ENCODE measurements at places on chromosomes 11 and 22.
A peak's percentile ranks its signal among the peaks of the same experiment; 100 is the strongest.

DNA sequence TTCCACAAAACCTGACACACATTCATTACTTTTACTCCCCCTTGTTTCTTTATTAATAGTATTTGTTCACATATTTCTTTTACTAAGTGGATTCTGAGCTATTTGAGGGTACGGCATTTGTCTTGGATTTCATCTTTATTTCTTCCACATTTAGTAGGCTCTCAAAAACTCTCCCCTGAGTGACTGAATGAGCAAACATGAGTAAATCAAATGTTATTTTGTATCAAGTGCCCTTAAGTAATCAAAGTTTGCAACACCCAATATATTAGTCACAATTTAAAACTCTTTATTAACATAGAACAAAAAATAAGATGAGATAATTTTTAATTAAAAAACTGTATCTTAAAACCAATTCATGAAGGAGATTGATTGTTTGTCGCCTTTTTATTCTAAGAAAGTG, 1101.9 kb upstream of the TENM4 start:
- DNase-seq: no peak

GRCh38 chr11:78344676-78345075, 72.9 kb downstream of the GAB2 start:
- no peak for DNase-seq

- DNase-seq: no peak
These were observed 5.6 kb downstream of the PVALB start for GRCh38 chr22:36811094-36811800.

GRCh38 chr11:27148506-27148905, 107.9 kb downstream of the BBOX1 start:
- no peak for DNase-seq

DNA sequence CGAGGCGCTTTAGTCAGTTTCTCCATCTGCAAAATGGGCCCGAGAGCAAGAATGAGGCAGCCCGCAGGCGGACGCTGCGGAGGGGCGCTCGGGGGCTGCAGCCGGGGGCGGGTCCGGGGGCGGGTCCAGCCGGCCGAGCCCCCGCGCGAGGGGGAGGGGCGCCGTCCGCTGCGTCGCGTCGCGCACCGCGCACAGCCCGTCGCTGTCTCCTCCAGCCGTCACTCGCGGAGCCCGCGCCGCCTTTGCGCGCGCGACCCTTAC, 282 bp downstream of the PC start:
- no peak for DNase-seq

DNA sequence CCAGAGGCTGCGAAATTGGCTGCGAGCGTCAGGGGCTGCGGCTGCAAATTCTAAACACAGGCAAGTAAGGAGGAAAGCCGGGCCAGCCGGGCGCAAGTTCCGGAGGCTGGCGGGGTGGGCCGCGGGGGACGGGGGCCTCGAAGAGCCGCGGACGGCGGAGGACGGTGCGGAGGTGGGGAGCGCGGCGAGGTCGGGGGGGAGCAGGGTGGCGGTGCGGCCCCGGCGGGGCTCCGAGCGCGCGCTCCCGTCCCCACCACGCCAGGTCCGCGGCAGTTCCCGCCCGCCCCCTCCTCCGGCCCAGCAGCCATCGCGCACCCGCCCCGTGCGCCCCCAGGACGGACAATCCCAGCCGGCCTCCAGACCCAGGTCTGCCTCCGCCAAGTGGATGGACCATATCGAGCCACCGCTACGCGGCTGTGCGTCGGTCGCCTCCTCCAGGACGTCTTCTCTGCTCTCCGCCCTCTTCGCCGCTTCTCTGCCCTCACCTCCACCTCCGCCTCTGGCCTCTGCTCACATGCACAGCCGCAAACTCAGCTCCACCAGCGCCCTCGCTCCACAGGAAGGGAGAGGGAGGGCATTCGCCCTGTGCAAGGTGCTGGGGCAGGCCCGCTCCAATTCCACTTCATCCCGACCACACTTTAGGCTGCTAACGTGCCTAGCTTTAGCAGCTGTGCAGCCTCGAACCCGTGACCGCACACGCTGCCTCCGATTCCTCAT, 7.2 kb downstream of the ELFN2 start:
- peak; percentile 55 for DNase-seq

- peak; percentile 88 for DNase-seq
These were observed 22.2 kb upstream of the UBASH3B start for GRCh38 chr11:122633219-122633829.

DNA sequence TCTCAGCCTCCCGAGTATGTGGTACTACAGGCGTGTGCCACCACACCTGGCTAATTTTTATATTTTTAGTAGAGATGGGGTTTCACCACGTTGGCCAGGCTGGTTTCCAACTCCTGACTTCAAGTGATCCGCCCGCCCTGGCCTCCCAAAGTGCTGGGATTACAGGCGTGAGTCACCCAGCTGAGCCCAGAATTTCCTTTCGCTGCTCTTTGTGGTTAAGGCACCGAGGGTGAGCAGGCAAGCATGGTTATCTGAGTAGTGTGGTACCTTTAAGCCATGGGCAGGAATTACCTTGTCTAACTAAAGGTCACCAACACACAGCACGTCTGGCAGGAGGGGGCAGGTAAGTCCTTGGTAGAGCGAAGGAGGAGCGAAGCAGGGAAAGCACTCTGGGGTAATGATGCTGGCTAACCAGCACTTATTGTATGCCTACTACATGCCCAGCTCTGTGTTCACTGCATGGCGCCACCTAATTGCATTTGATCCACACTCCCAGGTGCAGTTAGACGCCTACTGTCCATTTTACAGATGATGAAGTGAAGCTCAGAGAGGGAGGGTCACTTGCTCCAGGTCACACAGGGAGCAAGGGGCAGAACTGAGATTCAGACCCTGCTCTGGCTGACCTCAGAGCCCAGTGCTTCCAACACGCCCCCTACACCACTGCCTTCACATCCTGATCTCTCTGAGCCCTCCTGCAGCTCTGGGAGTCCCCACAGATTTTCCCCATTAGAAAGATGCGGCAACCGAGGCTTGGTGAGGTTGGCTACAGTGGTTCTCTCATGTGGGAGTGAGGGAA, 45.7 kb downstream of the TRIOBP start:
- DNase-seq: peak; percentile 94

DNA sequence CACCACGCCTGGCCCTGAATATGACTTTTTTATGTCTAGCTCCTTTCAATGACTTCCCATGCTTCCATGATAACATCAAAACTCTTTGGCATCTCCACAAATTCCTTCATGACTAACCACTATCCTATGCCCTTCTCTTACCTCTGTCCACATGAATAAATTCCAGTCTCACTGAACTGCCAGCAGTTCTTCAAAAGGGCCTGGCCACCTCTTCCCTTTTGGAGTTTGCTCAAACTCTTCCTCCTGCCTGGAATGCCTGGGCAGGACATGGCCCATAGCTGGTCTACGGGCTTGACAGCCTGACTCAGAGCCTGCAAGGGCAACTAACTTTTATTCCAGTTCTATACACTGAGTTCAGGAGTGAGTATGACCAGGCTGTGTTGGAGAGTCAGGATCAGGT, 41.8 kb upstream of the ZBTB16 start:
- peak; percentile 24 for DNase-seq

DNA sequence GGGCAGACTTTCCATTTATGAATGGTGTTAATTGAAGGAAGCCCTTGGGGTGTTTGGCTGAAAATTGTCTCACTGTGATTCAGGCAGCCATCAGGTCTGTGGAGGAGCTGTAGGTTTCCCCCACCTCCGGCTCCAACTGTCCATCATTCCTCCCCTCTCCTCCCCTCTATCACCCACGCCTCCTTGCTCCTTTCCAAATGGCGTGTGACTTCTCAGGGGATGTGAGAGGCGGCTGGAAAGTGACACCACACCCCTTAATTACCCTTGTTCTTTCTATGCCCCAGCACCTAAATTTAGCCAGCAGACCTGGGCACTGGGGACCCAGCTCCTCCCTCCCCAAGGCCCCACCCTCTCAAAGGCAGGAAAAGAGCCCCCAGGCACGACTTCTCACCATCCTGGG, 38.1 kb upstream of the SYT7 start:
- DNase-seq: no peak

- no peak for DNase-seq
These were observed 144.3 kb downstream of the TEAD1 start for GRCh38 chr11:12818333-12819015.

DNA sequence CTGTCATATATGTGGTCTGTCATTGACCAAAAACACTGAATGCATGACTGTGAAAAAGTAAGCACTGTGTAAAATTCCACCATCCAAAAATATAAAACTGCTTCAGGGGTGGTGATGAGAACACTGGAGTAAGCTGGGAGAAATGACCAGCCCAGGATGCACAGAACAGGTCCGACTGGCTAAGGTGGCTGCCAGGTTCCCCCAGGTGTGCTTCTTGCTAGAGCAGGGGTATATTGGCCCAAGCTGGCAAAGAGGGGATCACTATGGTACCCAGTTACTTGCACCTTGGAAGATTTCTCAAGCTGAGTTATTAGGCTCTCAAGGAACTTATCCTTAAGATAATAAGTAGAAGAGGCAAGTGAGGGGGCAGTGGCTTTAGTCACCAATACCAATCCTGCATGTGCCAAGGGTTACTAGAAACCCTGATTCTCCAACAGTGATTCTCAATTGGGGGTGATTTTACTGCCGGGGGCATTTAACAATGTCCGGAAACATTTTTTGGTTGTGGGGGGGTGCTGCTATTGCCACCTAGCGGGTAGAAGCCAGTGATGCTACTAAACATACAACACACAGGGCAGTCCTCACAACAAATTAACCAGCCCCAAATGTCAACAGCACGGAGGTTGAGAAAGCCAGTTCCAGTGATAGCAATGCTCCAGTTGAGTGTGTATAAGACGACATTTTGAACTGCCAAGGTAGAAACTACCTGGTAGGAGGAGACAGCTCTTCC, 15.7 kb downstream of the SNU13 start:
- DNase-seq: no peak

DNA sequence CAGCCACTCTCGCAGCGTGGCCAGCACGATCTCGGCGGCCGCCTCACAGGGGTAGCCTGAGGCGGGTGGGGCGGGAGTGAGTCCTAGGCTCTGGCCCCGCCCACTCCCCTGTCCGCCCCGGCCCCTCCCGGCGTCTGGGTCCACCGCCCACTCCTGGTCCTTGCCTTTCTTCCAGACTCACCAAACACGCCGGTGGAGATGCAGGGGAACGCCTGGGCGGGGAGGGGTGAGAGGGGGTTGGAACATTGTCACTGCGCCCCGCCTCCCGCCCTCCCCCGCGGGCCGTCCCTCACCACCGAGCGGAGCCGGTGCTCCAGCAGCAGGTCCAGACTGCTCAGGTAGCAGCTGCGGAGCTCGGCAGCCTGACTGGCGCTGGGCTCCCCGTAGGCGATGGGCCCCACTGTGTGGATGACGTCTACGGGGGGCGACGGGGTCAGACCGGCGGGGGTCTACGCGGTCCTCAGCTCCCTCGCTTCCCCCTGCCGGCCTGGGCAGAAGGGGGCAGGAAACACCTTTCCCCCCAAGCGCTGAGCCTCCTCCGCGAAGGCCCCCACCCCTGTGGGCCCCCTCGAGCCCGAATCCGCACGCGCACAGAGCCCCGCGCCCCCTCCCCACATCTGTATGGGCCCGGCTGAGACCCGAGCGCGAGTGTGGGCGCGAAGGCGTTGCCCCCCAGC, 13.2 kb downstream of the OTUB1 start:
- DNase-seq: peak; percentile 83

DNA sequence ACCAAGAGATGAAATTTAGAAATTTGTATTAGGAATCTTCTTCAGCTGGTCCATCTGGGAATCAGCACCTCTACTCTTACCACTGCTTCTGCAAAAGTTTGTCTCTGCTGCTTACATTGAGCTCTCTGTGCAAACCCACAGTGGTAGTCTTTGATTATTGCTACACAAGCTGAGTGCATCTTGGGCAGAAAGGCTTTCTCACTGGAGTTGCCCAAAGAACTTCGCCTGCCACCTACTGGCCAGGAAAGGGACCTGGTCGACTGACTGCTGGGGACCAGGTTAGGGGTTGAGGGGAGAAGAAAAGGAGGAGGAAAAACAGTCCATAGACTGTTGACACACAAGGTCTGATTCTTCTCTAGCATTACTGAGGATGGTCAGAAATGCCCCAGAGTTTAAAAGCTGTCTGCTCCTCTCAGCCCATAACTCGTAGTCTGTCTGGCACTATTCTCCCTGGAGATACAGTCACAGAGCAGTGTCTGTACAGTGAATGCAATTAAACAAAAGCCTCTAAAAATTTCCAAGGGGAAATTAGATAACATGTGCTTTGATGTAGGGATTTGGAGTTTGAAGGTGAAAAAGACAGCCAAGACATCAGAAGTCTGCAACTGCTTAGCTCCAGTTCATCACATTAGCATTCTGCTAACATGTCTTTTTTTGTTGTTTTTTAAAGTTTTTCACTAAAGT, 215.0 kb upstream of the CTSC start:
- DNase-seq: peak; percentile 82

GRCh38 chr11:117205211-117205818, 6.1 kb downstream of the TAGLN start:
- peak; percentile 30 for DNase-seq

- DNase-seq: peak; percentile 33
These were observed 622.1 kb downstream of the METTL15 start for GRCh38 chr11:28730336-28730735.

GRCh38 chr11:18280438-18281045, 14.5 kb downstream of the SAA1 start:
- DNase-seq: no peak

DNA sequence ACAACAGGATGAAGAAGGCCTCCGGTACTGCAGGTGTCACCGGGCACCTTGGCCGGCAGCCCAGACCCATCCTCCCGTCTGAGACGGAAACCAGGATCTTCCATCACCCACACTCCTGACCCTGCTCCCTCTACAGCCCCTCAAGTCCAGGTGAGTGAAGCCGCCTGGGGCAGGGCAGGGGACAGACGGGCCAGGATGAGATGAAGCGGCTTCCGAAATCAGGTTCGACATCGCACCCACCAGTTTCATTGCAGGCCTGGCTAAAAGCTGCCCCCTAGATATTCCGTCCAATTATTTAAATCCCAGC, 639.1 kb downstream of the TBC1D22A start:
- DNase-seq: no peak

Data from foreskin fibroblast (primary cell).